Right lobe of liver (tissue), 6 donors: ENCODE measurements at places on chromosomes 13 and 19. TPM values are rescaled to one million over a fixed set of nuclear protein-coding genes. Genes with fewer than 3 reads are reported as not detected.

DNA sequence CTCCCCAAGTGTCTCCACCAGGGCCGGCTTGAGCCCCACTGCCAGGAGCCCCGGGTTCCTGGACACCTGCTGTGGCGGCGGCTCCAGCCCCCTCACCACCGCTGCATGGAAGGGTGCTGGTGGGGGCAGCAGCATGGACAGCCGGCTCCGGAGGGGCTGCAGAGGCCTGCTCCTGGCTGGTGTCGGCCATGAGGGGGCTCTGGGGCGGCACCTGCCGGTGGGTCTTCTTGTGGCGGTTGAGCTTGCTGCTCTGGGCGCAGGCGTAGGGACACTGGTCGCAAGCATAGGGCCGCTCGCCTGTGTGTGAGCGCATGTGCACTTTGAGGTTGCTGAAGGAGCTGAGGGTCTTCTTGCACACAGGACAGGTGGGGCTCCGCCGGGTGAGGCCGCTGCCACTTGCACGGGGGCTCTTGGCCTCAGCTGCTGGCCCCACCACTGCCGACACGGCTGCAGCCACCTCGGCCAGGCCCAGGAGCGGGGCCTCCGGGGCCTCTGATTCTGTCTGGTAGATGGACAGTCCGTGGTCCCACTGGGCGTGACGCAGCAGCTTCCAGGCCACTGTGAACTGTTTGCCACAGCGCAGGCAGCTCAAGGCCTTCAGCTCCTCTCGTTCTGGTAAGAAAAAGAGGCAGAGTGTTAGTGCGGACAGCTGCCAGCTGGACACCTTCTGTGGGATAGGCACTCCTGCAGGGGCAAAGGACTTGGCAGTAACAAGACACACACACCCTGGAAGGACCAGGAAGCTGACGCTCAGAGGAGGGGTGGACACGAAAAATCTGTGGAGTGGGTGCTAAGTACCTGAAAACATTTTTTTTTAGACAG is 4.1 kb downstream of the ZNF296 start:
- DNase-seq, result no peak

DNA sequence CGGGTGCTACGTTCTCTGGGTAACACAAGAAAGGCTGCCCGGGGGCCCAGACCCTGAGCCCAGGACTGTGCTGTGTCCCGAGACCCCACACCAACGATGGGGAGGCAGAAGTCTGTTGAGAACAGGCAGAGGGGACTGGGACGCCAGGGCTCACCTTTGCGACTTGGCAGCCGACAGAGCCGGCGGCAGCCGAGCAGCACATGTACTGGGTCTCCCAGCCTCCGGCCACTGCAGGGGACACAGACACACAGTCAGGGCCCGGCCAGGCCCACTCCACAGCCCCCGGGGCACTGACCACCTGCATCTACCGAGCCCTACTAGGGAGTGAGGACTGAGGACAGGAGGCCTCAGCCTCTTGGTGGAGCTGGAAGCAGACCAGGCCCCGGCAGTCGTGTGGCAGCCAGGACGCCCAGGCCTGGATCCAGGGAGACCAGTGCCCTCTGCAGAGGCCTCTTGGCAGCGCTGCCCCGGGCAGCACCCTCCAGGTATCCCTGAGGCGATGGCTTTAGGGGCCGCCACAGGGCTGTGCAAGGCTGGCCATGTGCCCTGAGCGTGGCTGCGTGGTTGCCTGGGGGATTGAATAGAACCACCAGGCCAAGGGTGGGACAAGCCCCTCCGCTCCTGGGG is 5.6 kb upstream of the ATP8B3 start:
- DNase-seq, result no peak

GRCh38 chr13:93559718-93560117 is 333.1 kb downstream of the GPC6 start:
- DNase-seq, result no peak

GRCh38 chr19:17293605-17294004 is 9.6 kb downstream of the ABHD8 start:
- DNase-seq, result no peak

- no peak for DNase-seq
These were observed 4.0 kb upstream of the MCF2L start for GRCh38 chr13:112964971-112965492.

- no peak for DNase-seq
These were observed 62.9 kb upstream of the KLF2 start for GRCh38 chr19:16261584-16262368.

Gene TNFSF9
- total RNA-seq, result not detected

Gene OR7A5
- total RNA-seq, result not detected
